Activated naive CD4-positive, alpha-beta T cell treated with anti-CD3 and anti-CD28 coated beads, Interleukin-2, amount 10 ng/mL, durations not matched to agents 5 hours and 36 hours (primary cell): ENCODE measurements at places on chromosomes 5 and 9. TPM values are rescaled to one million over a fixed set of nuclear protein-coding genes. Genes with fewer than 3 reads are reported as not detected.

Gene MYMK
- total RNA-seq: not detected

Gene PGM5
- not detected for total RNA-seq

Gene VCAN
- 0.05 TPM for total RNA-seq

Gene TSSK1B
- total RNA-seq: not detected

Gene C5orf22
- 23.3 TPM for total RNA-seq

Gene ANKRD34B
- not detected for total RNA-seq
